ENCODE measurements at places on chromosomes 13 and 19. TPM values are rescaled to one million over a fixed set of nuclear protein-coding genes. Genes with fewer than 3 reads are reported as not detected.

Gene ZNF600
- total RNA-seq = 4.8 TPM

Gene LGALS4
- total RNA-seq = not detected

Gene NUDT15
- total RNA-seq = 4.2 TPM

Gene ATCAY
- not detected for total RNA-seq

Gene SPACA4
- not detected for total RNA-seq

Gene NXNL1
- not detected for total RNA-seq

Gene LILRA2
- not detected for total RNA-seq

Gene WDR62
- total RNA-seq = not detected

Gene MZT1
- total RNA-seq = 4.4 TPM

Gene ZNF296
- not detected for total RNA-seq

Gene MIA
- total RNA-seq = not detected

Gene POLRMT
- 26.8 TPM for total RNA-seq

Gene NKPD1
- not detected for total RNA-seq

Gene ERICH4
- total RNA-seq = not detected

Gene PRX
- total RNA-seq = 3.3 TPM

Gene ZNF723
- not detected for total RNA-seq

Gene LHFPL6
- 69.4 TPM for total RNA-seq

Gene ITGBL1
- total RNA-seq = 47.1 TPM

Gene PHLDB3
- 1.8 TPM for total RNA-seq

All from ascending aorta (tissue), 2 donors.